Activated CD4-positive, alpha-beta T cell treated with anti-CD3 and anti-CD28 coated beads, Interleukin-2, amount 10 ng/mL, durations not matched to agents 24 days and 14 days (primary cell): ENCODE measurements at places on chromosomes 7 and 10. TPM values are rescaled to one million over a fixed set of nuclear protein-coding genes. Genes with fewer than 3 reads are reported as not detected.

- no peak for DNase-seq
Measured at GRCh38 chr7:133962646-133963045, 164.5 kb upstream of the LRGUK start.

DNA sequence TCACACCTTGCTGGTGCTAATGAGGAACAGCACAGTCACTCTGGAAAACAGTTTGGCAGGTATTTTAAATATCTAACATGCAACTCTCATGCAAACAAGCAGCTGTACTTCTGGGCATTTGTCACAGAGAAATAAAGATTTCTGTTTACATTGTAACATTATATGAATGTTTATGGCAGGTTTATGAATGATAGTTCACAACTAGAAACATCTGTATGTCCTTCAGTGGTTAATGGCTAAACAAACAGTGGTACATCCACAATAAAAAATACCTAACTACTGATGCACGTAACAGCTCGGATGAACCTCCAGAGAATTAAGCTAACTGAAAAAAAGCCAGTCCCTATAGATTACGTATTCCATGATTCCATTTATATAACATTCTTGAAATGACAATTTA is 109.6 kb downstream of the GPR37 start:
- no peak for DNase-seq

DNA sequence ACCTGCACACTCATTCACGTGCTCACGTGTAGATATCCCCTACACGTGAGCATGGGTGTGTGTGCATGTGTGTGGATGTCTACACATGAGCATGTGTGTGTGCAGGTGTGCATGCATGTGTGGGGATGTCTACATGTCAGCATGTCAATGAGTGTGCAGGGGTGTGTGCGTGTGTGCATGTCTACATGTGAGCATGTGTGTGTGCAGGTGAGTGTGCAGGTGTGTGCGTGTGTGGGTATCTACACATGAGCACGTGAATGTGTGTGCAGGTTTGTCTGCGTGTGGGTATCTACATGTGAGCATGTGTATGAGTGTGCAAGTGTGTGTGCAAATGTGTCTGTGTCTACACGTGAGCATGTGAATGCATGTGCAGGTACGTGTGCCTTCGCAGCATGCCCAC is 274.8 kb downstream of the PTPRN2 start:
- DNase-seq: no peak

DNA sequence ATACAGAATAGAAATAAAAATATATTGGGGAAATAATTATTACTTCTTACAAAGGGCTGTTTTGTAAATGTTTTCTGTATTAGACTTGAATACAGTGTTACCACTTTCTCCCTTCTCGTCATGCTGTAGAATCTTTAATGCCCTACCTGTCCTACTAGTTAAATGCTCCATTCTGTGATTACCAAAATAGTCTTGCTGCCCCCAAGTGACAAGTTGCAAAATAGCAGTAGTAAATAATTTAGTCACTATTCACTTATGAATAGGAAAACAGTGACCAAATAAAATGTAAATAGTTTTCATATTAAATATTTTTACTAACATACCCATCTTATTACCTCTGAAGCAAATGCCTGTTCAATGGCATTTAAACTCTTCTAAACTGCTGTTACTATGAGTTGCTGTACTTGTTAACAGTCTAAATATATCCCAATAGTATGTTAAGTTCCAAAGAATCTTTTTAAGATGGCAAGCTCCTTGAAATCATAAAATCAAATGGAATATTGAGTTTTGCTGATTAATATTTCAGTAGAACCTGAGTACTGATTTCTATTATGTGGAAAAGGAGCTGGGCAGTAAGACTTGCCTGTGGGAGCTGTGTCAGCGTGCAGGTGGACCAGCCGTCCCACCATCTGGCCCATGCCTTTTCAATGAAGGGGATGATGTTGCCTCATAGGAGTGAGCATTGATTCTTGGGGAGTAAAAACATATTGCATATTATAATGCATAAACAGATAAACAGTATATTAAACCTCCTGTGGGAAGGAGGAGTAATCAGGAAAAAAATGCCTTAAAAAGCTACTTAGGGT is 18.1 kb upstream of the OIT3 start:
- peak; percentile 64 for DNase-seq

HGF gene
- not detected in 2 replicates for total RNA-seq

- no peak for DNase-seq
Measured at GRCh38 chr10:103814626-103815370, 40.6 kb downstream of the SH3PXD2A start.

DNA sequence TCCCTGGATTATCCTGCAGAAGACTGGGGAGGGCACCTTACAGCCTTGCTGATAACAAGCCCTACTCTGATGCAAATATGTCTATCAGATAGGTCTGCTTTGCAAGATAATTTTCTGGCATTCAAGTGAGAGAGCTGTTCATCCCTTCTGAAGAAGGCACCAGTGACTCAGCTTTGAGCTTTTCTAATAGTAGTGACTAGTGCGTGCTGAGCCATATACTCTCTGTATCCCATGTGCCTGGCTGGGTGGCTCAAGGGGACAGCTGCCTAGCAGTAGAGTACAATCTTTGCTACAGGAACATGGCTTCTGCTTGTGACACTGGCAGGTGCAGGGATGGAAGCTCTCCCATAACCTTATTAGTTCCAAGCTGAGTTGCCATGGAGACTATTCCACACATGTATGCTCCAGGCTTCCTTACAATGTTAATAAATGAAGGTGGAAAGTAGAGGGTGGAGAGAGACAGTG is 35.0 kb upstream of the ABCB4 start:
- DNase-seq: no peak

SPAM1 gene
- not detected in 2 replicates for total RNA-seq

CYP2C9 gene
- not detected in 2 replicates for total RNA-seq
